ENCODE measurements at places on chromosomes 12 and 14. TPM values are rescaled to one million over a fixed set of nuclear protein-coding genes. Genes with fewer than 3 reads are reported as not detected.
A peak's percentile ranks its signal among the peaks of the same experiment; 100 is the strongest.

PLEKHA5 gene
- 13.5 TPM for total RNA-seq

GRCh38 chr12:750366-751191 lies 1.8 kb upstream of the WNK1 start:
- no peak for DNase-seq

DNA sequence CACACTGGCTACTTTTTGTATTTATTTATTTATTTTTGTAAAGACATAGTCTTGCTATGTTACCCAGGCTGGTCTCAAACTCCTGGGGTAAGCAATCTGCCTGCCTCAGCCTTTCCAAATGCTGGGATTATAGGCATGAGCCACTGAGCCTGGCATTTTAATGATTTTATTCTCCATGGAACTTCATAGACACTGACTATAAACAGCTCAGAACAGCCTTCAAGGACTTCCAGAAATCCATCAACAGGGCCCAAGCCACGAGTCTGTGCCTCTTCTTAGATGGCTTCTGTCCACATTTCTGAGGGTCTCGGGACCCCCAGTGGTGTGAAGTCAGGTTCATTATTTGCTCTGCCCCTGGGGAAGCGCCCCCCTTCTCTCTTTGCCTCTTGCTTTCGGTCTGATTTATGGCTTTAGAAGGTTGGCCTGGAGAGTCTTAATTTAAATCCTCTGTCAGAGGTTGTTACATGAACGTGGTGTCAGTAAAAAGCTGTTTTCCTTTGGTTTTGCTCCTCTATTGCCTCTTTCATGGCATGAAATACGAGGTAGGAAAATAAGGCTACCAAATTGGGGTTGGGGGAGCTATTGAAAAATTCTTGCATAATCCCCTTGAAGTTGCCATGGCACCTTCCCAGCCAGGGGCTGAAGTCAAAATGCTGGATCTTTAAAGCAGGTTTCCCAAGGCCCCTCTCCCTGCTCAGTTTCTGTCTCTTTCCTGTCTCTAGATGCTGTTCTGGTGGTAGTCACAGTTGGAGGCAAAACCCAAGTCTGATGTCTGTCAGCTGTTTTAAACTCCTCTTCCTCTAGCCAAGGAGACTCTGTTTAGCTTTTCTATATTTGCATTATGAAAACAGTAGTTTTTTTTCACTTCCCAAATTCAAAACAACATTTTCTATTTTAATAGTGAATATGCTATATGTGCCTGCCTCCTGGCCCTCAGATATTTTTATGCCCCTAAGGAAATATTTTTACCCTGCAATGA lies 129.4 kb downstream of the SMOC1 start:
- no peak for DNase-seq

DNA sequence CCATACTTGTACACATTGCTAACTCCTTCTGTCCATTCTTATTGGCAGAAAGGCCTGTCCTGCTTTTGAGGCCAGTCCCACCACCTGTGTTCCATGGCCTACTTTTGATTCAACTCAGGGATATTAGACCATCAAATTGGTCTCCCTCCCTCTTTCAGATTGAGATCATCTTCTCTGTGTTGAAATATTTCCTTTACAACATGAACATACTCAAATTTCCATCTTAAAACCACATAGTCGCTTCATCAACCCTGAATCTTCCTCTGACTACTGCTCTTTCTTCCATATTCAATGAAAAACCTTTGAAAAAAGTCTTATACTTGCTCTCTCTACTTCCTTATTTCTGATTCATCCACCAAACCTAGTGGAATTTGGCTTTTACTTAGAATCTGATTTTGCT lies 34.9 kb downstream of the TRMT5 start:
- DNase-seq = no peak

GRCh38 chr12:96153131-96153725 lies 40.9 kb upstream of the ELK3 start:
- no peak for DNase-seq

DNA sequence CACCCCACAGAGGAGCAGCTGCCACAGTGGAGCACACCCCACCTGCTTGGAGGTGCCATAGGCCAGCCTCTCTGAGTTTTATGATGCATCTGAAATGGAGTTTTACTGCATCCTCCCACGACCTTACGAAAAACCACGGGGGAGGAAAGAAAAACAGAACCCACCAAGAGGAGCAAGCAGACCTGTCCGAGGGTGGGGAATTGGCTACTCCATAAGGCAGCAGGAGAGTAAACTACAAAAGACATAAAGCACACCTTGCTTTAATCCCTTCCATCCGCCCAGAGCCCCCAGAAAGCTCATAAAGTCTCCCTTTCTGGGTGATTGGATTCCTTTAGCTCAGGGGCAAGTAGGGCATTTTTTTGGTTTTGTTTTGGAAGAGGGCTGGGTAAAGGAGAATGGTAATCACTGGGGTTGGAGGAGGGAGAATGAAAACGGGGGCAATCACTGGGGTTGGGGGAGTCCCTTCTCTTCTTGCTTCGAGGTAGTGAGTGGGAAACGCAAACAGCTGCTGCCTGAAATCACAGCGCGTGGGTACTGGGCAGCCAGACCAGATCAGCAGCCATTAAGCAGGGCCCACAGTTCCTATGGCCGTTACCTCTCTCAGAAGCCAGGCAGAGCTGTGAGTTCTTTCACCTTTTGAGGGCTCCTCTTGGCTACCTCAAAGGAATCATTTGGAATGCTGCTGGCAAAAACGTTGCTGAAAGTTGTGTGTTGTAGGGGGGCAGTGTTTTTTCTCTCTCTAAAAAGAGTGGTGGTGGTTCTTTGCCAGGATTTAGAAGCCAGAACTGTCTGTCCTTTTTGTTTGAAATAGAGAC lies 433.6 kb downstream of the ZFP36L1 start:
- no peak for DNase-seq

DNA sequence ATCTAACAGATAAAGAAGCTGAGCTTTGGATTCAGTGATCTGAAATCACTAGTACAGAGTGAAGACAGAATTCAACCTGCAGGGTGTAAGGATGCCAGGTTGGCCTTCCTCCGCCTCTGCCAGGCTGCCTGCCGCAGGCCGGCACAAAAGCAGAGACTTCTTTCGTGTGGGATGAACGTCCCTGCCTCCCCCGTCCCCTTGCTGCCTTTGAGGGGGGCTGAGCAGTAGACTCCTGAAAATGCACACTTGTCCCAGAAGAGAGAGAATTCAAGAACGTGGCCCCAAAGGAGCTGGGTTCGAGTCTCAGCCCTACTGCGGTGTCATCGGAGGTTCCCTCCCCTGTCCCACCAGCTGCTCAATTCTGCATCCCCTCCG lies 154.3 kb downstream of the BCL11B start:
- DNase-seq = peak; percentile 5

Measured in activated CD4-positive, alpha-beta memory T cell treated with anti-CD3 and anti-CD28 coated beads, Interleukin-2, amount 10 ng/mL, durations not matched to agents 7 days and 5 days (primary cell).